Ovary (tissue), 10 donors: ENCODE measurements at places on chromosomes 13 and 19. TPM values are rescaled to one million over a fixed set of nuclear protein-coding genes. Genes with fewer than 3 reads are reported as not detected.

Gene KLF5
- polyA plus RNA-seq, result 9.8 TPM

Gene ZNF98
- polyA plus RNA-seq, result 1.7 TPM

Gene TRIM28
- polyA plus RNA-seq, result 294 TPM

Gene TUBA3C
- polyA plus RNA-seq, result not detected

DNA sequence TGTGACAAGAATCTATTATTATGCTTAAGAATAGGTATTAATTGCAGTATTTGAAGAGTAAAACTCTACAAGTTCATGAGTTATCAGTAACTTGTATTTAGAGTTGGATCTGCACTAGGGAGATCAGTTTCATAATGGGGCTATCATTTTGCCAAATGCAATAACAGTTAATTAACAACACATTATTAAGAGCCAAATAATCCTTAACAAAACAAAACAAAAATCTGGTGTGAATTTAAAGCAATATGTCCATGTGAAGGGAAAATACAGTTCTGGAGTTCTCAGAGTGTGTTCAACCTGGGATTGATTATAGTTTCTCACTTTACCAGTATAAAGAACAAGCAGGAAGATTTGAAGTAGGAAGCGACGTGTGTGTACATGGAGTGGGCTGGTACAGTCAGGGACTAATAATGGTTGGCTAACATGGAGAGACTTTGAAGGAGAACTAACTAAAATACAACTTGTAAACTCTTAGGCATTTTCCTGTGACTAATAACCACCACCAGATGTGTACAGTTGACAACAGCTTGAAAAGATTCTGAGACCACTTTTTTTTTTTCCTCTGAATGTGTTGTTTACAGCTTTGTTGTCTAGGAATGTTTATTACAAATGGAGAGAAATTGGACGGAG lies 58.5 kb downstream of the POSTN start:
- DNase-seq, result no peak

DNA sequence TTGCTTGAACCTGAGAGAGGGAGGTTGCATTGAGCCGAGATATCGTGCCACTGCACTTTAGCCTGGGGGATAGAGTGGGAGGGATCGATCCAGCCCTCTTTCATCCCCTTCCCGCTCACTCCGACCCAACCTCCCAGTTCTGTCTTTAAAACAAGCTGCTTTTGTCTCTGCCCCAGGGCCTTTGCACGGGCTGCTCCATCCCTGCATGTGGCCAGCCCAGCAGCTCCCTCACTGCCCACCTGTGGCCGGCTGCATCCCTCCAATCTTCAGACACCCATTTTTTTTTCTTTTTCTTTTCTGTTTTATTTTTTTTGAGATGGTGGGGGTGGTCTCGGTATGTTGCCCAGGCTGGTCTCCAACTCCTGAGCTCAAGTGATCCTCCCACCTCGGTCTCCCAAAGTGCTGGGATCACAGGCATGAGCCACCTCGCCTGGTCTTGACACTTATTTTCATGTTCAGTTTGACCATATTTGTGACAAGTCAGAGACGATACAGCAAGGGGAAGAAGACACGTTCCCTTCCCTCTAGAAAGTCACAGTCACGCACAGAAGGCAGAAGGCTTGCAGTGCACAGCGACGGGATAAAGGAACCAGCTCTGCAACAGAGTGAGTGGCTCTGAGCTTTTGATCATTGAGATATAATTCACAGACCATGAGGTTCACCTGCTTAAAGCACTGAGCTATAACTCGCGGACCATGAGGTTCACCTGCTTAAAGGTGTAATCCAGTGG lies 31.8 kb downstream of the EFNA2 start:
- no peak for DNase-seq

DNA sequence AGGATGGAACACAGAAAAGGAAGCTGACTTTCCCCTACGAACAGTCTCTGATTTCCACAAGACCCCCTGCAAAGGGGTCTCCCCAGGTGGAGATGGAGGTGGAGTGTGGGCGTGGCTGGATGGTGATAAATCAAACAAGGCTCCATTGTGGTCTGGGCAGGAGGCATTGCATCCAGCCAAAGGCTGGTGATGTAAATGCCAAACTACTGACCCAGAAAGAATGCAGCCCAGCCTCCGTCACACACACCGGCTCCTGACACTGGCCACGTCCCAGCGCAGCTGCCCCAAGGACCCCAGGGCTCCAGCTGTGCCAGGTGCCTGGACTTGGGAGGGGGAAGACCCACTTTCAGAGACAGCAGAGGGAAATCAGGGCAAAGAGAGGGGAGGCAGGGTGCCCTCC lies 6.3 kb downstream of the SLC7A1 start:
- no peak for DNase-seq

DNA sequence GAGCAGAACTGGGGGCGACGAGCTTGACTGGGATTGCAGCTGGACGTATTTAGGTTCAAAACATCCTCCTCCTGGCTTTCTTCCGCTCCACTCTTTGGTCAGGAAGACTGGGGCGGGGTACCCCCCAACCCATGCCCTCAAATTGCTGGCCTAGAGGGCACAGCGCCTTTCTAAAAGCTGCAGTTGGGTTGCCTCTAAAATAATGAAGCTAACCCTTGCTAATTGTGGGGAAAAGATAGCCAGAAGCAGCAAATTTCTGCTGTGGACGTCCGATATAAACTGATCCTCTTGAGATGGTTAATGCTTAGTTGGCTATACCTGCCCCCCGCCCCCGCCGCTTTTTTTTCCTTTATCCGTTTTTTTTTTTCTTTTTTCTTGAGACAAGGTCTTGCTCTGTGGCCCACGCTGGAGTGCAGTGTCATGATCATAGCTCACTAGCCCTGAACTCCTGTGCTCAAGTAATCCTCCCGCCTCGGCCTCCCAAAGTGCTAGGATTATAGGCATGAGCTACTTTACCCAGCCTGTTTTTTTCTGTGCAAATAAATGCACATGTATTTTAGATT lies 754 bp upstream of the CHERP start:
- DNase-seq, result no peak

Gene ZNF20
- polyA plus RNA-seq, result 2.2 TPM

Gene JSRP1
- polyA plus RNA-seq, result 0.31 TPM

DNA sequence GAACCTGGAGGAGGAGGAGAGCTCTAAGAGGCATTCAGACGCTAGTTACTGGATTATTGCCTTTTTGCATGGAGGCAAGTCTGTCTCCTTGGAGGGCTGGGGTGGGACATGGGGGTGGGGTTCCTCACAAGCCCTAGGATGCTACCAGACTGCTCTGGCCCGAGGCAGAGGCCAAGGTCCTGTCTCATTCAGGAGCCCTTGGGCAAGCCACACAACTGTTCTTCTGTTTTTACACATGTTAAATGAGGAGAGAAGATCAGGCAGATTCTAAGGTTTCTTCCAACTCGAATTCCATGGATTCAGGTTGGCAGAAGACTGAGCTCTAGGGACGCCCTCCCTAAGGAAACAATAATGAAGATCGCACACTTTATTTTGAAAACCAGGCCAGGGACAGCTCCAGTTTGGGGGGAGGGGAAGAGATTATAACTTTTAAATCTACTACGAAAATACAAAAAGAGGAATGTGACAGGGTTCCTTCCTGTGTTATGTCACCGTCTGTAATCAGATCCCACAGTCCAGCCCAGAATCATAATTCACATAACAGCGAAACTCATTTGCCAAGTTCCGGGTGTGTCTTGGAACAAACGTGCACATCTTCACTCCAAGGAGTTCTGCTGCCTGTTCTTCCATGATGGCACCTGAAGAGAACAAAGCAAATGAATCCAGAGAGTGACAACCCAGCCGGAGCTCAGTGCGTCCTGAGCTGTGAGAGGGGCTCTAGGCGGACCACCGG lies 25.2 kb downstream of the IL17D start:
- DNase-seq, result no peak

Gene CFAP97D2
- polyA plus RNA-seq, result not detected

DNA sequence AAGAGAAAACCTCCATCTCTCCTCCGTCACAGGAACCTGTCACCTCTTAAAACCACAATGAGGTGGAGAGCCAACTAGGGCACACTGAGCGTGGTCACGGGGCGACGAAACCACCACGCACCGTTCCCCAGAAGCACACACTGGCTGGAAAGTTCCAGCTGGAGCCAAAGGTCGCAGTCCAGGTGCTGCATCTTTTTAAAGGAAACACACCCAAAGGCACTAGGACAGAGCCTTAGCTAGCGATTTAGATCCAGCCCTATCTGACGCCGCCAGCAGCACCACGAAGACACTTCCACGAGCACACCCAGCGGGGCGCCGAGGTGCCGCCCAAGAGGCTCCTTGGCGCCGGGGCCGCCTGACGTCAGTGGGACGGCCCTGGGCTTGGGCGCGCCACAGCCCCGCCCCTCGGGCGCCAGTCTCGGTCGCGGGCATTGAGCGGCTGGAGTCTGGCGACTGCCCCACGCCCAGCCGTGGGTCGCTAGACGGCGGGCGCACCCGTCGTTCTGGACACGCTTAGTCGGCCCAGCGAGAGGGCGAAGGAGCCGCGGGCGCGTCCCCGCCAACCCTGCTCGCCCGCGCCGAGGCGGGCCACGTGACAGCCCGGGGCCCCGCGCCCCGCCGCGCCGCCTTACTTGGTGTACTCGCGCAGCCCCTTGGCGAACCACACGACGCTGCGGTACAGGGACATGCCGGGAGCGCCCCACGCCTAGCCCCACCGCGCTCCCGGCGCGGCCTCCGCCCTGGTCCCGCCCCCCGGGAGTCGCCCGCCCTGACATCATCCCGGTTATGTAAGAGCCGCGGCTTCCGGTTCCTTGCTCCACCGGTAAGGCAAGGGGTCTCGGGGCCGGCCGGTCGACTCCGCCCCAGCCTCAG lies at the start of gene DHRS12:
Gene DHRS12 (minus strand): TSS at position 742 of the 873 bp plus-strand sequence. CDS start 4,504 bp downstream, outside the sequence.
- peak; percentile 94 for DNase-seq

GRCh38 chr19:36401475-36401874 lies 17.0 kb downstream of the ZFP82 start:
- DNase-seq, result no peak

Gene KLF16
- 5.4 TPM for polyA plus RNA-seq

DNA sequence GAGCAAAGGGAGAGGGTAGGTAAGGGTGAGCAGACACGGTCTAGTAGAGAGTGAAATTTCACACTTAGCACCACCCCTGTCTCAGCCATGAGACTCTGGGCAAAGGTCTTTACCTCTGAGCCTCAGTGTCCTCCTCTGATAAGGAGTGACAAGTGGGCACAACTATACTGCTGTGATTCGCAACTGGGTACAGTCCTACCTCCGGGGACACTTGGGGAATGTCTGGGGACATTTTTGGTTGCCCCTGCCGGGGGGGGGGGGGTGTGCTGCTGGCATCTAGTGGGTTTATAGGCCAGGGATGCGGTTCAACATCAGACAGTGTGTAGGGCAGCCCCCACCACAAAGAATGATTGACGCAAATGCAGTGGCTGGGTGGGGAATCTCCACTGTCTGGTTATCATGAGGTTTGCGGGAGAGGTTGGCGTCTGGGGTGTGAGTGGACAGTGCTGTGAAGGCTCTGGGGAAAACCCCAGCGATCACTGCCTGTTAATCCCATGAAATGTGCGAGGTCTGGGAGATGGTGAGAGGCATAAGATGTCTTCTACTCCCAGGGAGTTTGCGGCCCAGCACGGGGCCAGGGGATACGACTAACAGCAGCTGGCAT lies 4.3 kb downstream of the NACC1 start:
- no peak for DNase-seq

GRCh38 chr19:7104747-7105447 lies 35.4 kb downstream of the ZNF557 start:
- DNase-seq, result no peak

- no peak for DNase-seq
Observed at GRCh38 chr13:23696610-23697009, 126.4 kb downstream of the TNFRSF19 start.

DNA sequence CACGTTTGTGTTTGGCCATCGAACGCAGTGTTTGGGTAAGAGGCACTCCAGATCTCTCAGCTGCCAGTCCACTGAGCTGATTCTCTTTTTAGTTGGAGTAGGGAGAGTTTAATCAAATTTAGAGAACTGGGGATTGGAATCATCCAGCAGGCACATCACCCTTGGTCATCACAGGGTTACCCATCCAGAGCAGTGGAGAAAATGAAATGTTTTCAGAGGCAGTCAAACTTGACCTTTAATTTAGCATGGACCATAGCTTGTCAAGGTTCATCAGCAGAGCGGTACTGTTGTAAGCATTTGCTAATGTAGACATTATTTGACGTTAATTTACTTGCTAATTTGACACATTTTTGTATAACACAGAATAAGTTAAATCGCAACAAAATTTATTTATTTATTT lies 18.4 kb upstream of the FRY start:
- no peak for DNase-seq

Gene CNN1
- 76.5 TPM for polyA plus RNA-seq

Gene RDH8
- polyA plus RNA-seq, result not detected

GRCh38 chr13:111604097-111604496 lies 283.7 kb downstream of the TEX29 start:
- no peak for DNase-seq

Gene PABPC3
- polyA plus RNA-seq, result 0.78 TPM

- no peak for DNase-seq
Observed at GRCh38 chr19:38023671-38024541, 116.9 kb downstream of the SIPA1L3 start.

GRCh38 chr19:15223649-15224361 lies 8.4 kb downstream of the EPHX3 start:
- no peak for DNase-seq

- DNase-seq, result no peak
Observed at GRCh38 chr13:110647365-110647737, 32.0 kb downstream of the NAXD start.

DNA sequence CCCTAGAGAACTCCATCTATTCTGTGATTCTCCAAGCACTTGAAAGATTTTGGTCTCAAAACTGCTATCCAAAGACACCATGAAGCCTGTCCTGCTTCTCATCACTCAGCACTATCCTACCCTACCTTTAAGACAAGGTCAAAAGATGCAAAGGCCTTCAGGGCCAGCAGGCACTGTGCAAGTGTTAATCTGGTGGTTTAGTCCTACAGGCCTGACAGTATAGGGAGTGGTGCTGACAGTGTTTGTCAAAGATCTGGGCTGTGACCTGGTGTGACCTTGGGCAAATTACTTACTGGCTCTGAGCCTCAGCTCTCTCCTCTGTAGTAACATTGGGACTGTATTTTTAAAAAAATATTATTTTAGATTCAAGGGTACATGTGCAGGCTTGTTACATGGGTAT lies 28.0 kb downstream of the SIAH3 start:
- no peak for DNase-seq

DNA sequence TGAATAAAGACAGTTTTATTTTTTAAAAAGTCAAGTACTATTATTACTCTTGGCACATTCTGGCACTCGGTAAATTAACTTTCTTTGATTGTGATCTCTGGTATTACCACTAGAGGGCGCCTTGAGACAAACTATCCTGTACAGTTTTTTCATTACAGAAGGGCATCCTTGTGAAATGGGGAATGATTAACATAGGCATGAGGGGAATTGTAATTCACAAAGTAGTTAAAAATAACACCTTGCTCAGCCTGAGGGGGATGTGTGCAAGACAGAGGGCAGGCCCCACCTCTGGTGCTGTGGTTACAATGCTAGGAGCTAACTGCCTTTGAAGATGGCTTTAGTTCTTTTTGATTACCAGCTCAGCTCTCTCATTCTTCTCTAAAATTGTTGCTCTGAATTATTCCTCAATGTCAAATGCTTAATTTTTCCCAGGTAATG lies 24.2 kb upstream of the C1QTNF9B start:
- DNase-seq, result no peak
